Activated CD4-positive, alpha-beta T cell treated with anti-CD3 and anti-CD28 coated beads for 36 hours (primary cell): ENCODE measurements at places on chromosomes 11 and 22. TPM values are rescaled to one million over a fixed set of nuclear protein-coding genes. Genes with fewer than 3 reads are reported as not detected.

DNA sequence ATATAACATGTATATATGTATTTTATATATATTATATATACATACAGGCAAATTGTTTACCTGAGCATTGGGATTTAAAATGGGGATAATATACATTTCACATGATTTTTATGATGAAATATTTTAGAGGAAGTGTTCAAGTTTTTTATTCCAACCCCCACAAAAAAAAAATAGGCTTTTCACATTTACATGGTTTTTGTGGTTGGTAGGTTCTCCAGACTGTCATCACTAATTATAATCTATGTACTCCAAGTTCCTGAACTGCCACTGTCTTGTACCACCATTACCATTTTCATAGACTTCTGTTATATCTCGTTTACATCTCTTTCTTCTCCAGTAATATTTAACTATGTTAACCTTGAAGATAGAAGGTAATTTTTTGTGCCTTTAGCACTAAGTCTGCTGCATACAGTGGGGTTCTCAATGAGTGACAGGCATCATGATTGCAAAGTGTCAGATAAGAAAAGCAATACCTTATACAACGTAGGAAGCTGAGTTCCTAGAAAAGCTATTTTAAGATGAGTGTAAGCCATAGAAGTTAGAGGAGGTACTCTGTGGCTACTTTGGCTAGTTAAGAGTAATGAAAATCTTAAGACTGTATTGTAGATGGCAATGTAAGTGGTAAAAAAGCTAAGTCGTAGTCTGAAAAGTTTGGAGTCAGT is 5.2 kb downstream of the TMEM126A start:
- no peak for DNase-seq

DNA sequence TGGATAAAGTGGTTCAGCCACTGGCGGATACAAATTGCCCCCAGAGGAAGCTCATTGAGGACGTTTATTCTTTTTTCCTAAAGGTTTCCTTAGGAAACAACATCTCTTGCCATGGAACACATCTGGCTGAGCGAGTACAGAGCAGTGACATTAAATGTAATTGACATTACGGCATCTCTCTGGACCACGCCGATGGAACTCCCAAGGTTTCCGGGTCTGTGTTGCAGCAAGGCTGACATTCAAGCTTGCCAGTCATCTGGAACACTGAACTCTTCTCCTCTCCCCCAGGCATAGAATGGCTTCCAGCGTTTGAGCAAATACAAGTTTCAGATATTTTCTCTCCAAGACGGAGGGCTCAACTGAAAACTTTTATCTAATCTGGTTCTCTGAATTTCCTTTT is 42.1 kb downstream of the CLMP start:
- DNase-seq: no peak

- no peak for DNase-seq
Observed at GRCh38 chr22:47199261-47199978, 437.0 kb downstream of the TBC1D22A start.

- DNase-seq: no peak
Observed at GRCh38 chr11:7016011-7016410, 4.1 kb downstream of the ZNF214 start.

DNA sequence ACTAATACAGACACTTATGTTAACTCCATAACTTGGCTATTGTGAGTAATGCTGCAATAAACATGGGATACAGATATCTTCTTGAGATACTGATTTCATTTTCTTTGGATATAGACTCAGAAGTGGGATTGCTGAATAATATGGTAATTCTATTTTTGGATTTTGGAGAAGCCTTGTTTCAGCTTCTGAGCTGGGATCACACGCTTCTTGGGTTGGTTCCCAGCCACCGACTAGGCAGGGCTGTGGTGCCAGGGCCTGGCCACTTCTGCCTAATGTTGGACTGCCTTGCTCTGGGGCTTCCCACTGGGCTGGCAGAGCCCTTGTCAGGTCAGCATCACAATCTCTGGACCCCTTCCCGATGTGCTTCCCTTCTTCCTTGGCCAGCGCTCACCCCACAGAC is 14.0 kb upstream of the MCHR1 start:
- no peak for DNase-seq

NAALAD2 gene
- not detected for total RNA-seq

DNA sequence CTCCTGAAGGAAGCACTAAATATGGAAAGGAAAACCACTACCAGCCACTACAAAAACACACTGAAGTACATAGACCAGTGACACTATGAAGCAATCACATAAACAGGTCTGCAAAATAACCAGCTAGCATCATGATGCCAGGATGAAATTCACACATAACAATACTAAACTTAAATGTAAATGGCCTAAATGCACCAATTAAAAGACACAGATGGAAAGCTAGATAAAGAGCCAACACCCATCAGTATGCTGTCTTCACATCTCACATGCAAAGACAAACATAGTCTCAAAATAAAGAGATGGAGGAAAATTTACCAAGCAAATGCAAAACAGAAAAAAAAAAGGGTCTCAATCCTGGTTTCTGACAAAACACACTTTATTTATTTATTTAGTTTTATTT is 171.7 kb downstream of the TTC28 start:
- no peak for DNase-seq

- no peak for DNase-seq
Observed at GRCh38 chr22:44925465-44926123, 84.2 kb downstream of the PHF21B start.

DNA sequence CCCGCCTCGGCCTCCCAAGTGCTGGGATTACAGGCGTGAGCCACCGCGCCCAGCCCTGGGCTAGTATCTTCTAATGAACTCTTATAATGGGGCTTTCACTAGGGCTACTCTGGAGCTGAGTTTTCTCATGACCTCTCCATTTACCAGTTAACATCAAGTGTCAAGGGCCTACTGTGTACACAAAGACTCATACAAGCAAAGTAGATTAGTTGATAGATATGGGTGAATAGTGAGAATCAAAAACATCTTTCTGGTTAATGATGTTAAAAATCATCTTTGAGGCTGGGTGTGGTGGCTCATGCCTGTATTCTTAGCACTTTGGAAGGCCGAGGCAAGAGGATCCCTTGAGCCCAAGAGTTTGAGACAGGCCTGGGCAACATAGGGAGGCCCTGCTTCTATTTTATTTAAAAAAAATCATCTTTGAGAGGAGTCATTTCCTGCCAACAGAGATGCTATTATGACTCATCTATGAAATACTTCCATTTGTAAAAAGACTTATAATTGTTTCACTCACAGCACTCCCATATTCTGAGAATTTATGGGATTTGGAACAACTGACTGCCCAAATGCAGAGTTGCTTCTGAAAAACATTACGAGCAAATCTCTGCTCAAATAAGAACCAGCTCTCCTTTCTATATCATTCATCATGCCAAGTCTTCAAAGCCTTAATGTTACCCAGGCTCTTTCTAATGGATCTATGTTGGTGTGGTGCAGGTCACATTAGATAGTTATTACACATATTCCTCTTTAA is 57.0 kb downstream of the GDPD4 start:
- peak; percentile 6 for DNase-seq

AAMDC gene
- 4.8 TPM for total RNA-seq

DNA sequence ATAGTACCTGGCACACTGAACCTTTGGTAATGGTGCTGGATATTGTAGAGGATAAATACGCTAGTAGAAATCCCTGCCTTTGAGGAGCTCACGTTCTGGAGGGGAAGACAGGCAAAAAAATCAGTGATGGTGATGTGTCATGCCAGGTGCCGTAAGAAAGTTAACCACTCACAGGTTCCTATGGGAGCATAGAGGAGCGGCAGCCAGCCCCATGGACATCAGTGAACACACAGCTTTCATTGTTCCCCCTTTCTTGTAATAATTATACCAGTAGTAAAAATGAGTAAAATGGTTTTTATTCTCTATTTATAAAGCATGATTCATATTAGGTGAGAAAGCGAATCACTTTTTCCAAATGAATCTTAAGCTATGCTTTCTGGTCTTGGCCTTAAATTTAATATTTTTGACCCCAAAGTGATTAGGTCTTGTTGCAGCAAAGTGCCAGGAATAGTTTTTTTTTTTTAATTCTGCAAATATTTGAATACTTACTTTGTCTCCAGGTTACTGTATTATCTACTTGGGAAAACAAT is 57.9 kb downstream of the UVRAG start:
- no peak for DNase-seq

DNA sequence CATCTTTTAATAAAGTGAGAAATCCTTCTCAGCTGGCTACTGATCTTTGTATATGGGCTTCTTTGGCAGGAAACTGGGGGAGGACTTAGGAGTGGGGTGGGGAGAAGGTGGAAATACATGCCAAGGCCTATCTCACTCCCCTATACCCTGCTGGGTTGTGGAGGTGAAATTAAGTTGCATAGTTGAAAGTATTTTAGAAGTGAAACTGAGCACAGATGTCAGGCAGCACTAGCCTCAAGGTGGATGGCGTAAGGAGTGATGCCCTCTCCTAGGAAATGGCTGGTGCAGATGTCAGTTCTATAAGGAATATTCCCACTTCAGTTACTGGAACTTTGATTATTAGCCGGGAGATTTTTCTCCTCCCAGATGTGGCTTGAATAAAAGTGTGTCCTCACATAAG is 46.3 kb downstream of the NNMT start:
- no peak for DNase-seq

DNA sequence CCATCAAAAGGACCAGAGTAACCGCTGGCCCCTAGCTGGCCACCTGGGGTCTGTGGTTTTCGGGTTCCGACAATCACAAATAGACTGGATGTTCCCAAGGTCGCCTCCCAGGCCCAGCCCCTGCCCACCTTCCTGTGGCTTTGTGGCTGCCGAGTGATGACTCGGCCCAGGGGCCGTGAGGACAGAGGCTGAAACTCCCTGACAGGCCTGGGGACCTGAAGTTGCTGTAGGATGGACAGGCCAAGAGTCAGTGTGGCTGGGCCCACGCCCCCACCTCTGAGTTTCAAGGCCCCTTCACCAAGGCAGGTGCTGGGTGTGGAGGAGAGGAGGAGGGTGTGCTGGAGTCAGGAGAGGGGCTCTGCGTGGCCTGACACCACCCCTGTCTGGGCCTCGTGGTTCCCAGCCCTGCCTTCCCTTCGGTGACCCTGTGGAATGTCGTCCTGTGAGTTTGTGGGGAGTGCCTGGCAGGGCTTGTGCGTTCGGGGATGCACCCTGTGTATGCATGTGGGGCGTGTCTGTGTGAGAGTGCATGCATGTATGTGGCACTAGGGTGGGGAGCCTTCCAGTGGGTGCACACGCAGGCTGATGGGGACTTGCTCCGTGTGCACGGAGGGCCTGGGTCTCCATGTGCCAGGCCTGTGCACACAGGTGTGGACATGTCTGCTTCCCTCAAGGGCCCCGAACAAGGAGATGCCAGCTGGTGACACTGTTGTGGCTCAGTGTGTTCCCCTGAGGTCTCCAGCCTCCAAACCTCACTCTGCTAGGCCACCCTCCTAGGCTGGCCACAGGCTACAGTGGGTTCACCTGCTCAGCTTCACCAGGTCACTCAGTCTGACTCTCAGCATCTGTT is 8.4 kb upstream of the MGAT3 start:
- DNase-seq: no peak

RHBDD3 gene
- 25.3 TPM for total RNA-seq

- DNase-seq: peak; percentile 50
Observed at GRCh38 chr11:102287964-102288724, 29.1 kb upstream of the BIRC3 start.

DNA sequence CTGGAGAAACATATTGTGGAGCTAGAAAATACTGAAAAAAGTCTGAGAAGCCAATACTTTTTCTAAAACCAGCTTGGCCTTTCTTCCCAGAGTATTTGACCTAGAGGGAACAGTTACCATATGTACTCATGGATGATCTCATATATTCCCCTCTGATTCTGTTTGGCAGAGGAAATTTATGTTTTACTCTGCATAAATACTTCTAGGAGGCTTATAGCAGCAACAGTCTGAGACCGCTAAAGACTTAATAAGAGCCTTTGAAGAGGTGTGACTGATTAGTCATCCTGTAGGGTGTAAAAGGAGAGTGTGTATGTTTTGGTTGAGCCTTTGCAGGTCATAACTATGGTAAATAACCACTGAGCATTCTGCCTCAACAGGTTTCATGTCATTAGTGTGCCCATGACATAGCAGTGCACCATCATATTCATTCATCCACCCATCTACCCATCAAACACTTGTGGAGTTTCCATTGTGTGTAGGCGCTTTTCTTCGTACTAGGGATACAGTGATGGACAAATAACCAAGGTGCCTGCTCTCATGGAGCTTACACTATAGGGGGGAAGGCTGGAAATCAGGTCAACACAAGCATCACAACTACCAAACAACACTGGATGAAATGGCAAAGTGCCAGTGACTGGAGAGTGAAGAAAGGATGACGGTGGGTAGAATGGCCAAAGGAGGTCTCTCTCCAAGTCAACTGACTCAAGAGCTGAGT is 44.5 kb downstream of the TRAF6 start:
- DNase-seq: no peak

GRCh38 chr11:32244453-32244852 is 153.6 kb downstream of the RCN1 start:
- no peak for DNase-seq

DNA sequence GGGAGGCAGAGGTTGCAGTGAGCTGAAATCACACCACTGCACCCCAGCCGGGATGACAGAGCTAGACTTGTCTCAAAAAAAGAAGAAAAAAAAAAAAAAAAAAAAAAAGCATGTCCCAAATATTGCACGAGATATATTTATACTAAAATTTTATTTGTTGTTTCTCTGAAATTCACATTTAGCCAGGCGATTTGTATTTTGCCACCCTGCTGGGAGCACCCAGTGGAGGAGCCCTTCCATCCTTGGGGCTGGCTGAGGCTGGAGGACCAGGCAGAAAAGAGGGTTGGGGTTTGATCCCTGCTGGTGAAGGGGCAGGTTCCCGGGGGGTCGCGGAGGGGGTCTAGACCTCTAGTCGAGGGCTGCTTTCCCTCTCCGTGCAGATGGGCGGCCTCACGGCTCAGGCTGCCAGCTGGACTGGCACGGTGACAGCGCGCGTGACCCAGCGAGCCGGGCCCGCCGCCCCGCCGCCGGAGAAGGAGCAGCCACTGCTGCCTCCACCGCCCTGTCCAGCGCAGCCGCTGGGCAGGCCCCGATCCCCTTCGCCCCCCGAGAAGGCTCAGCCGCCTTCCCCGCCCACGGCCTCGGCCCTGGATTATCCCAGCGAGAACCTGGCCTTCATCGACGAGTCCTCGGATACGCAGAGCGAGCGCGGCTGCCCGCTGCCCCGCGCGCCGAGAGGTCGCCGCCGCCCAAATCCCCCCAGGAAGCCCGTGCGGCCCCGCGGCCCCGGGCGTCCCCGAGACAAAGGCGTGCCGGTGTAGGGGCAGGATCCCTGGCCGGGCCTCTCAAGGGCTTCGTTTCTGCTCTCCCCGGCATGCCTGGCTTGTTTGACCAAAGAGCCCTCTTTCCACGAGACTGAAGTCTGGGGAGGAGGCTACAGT is 952 bp upstream of the CATSPERZ start:
- DNase-seq: no peak
